ENCODE measurements at places on chromosomes 11 and 22. TPM values are rescaled to one million over a fixed set of nuclear protein-coding genes. Genes with fewer than 3 reads are reported as not detected.

GRCh38 chr11:6579681-6580080 lies 23.7 kb downstream of the RRP8 start:
- no peak for DNase-seq

DNA sequence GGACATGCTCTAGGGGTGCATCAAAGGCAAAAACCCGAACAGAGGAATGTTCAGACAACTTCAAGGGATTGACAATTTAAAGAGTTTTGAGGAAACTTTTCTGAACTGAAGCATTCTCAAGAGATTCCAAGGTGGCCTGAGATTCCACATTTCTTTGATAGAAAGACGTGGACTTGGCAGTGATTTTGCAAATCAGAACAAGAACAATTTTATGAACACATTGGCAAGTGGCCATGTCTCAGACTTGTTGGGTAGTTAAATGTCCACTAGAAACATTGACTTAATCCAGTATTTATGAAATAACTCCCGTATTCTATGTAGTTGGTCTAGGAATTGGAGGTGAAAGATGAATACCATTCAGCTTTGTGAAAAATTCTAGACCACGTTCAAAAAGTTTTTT lies 13.8 kb downstream of the NCAM1 start:
- DNase-seq = no peak

- no peak for DNase-seq
These were observed 51.9 kb downstream of the RBX1 start for GRCh38 chr22:41003066-41003465.

DNA sequence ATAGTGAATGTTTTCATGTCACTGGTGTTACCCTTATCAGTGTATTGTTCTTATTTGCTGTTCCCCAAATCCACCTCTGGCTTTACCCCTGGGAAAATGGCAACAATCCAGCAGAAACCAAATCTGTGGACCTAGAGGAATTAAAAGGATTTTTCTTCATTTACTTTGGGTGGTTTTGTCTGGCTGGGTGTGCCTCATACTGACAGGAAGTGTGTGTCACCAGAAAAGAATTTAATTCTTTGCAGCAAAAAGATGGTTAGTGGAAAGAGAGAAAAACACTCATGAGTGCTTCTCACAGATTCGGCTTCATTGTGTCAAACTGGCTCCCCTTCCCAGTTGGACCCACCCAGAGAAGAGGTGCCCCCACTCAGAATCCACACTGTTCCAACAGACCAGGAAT lies 38.9 kb downstream of the FZD4 start:
- DNase-seq = no peak

DNA sequence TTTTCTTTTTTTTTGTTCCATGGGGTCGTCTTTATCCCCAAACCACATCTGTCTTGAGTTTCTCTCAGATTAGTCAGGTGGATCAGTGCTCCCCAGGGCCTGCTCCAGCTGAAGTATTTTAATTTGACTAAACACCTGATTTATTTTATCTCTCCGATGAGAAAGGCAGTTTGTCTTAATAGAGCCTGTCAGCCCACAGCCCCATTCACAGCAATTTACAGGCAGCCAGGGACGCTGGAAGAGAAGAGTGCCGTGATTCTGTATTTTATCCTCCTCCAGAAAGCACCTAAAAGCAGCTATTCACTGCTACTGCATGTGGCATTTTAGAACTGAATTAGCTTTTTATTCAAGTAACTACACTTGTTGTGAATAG lies 164.5 kb downstream of the SOX6 start:
- no peak for DNase-seq

The DEPDC7 gene
- polyA plus RNA-seq = 0.37 TPM

- DNase-seq = no peak
These were observed 25.0 kb downstream of the ARRB1 start for GRCh38 chr11:75326439-75326810.

DNA sequence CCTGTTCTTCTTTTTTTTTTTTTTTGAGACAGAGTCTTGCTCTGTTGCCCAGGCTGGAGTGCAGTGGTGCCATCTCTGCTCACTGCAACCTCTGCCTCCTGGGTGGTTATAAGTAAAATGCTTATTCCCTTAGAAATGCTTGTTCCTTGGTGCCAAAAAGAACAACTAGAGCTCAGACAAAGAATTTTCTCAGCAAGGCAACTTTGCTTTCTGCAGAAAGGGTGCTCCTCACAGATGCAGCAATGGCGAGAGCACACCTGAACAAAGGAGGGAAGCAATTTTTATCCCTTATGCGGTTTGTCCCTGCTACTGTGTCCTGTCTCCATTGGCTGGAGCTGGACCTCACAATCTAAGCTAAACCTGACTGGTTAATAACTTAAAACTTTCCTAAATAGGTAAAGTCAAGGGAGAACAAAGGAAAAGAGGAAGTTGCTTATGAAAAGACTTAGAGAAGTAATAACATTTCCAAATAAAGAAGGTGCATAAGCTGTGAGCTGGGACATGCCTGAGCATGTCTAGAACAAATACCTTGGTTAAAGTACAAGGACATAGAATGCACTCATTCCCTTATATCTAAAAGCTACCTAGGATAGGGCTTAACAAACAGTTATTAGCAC lies 90.0 kb upstream of the PRR5 start:
- no peak for DNase-seq

GRCh38 chr11:115679945-115680344 lies 175.7 kb upstream of the CADM1 start:
- DNase-seq = no peak

DNA sequence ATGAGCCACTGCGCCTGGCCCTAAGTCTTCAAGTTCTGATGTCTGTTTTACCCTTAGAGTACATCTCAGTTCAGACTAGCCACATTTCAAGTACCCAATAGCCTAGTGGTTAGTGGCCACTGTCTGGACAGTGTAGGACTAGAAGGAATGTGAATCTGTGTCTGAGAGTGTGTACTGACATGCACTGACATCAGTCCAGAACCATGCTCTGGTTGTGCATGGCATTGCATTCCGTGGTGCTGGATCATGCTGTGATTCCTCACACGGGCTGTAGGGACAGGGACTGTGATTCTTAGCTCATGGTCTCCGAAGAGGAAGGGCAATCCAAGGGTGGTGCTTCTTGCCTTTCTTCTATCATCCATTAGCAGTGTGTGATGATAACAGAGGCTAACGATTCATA lies 41.1 kb downstream of the AMOTL1 start:
- no peak for DNase-seq

The CD3G gene
- polyA plus RNA-seq = 131 TPM

DNA sequence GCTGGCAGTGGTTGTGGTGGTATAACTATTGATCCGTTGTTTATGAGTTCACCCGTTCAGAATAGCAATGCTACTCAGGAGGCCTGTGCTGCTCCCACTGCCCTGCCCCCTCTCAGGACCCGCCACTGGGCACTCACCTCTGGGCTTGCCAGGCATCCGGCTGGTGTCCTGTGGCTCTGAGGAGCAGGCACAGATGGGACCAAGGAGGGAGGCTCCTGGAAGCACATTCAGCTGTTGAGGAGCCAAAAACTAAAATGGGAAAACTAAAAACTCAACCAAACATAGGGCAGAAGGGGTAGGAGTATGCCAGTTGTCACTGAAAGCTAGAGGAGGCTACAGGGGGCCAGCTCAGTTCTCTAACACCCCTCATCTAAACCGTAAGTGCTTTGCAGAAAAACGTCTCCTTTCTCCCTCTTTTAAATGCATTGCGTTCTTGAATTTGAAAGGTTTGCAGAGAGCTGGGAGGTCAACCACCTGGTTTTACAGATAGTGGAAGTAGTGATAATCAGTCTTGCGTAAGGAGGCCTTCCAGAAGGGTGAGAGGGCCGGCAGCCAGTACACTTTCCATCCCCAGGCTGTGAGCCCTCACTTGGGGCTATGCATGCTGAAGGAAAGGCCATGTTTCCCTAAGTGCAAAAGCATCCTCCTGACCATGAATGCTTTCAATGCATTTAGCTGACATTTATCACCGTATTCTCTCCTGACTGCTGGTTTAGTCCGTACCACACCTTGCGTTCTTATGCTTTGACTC lies 547.4 kb downstream of the NTM start:
- DNase-seq = no peak

GRCh38 chr11:30422447-30423278 lies 99.8 kb downstream of the ARL14EP start:
- no peak for DNase-seq

The TCN1 gene
- not detected for polyA plus RNA-seq

DNA sequence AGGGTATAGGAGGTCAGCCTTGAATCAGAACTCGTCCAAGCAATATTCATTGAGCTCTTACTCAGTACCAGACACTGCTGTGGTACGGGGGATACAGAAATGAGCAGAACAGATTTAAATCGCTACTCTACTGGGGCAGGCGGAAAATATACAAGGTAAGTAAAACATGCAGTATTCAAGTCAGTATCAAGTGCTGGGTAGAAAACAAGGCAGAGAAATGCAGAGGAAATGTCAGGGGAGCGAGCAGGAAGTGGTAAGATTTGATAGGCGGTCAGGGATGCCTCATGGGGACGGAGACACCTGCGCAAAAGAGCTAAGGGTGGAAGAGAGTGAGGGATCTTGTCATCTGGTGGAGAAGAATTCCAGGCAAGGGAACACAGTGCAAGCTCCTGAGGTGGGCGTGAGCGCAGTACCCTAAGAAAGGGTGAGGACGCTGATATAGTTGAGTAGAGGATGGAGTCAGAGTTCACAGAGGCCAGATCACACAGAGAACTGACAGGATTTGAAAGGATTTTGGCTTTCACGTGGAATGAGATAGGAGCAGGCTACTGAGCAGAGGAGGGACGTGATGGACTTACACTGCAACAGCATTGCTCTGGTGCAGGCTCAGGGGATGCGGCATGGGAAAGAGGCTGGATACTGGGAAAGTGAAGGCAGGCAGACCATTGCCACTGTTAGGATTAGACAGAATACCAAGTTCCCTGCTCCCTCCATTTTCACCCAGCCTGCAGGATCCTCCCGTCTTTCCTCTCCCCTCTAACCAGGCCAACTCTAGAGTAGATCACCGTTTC lies 35.8 kb downstream of the SC5D start:
- peak; percentile 60 for DNase-seq

DNA sequence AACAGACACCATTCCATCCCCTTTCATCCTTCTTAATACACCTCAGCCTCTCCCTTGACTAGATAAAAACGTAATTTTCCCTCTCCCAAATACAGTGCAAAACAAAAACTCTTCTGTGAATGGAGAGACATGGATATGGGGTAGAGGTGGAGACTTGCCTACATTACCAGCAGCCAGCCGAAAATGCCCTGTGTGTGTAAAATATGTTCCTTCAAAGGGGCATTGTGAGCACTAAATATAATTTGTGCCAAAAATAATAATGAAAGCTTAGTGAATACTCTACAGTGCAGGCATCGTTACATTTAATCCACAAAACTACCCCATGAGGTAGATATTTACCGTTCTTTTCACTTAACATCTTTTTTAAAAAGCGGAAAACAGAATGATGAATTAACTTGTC lies 1.0 kb upstream of the TRIM44 start:
- no peak for DNase-seq

The PGAP2 gene
- 18.6 TPM for polyA plus RNA-seq

- no peak for DNase-seq
These were observed 6.4 kb downstream of the DGKZ start for GRCh38 chr11:46353698-46354097.

DNA sequence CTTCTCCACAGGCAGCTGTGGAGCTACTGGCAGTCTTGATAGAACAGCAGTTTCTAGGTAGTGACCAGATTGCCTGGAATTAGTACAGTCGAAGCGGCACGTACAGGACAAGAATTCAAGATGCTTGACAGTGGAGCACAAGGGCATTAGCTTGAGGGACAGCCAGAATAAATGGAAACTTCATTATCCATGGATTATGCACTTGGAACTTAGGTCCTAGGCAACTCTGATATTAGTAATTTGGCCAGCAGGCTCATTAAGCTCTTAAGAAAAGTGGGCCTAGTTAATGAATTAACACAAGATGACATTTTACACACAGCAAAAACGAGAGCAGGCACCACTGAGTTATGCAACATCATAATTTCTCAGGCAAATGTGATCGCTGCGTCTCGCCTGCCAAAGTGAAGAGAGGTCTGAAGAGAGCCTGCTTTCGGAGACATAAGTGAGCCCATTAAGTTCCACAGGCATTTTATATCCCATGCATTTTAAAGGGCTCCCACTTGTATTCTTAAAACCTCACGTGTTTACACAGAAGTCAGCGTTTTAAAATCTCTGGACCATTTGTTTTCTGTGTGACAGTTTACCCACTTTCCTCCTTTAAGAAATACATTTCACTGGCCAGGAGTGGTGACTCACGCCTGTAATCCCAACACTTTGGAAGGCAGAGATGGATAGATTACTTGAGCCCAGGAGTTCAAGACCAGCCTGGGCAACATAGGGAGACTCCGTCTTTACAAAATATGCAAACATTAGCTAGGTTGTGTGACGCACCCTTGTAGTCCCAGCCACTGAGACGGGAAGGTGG lies 66.2 kb downstream of the COMMD9 start:
- no peak for DNase-seq

The RBM4 gene
- polyA plus RNA-seq = 231 TPM

GRCh38 chr11:71255323-71255722 lies 2.9 kb upstream of the SHANK2 start:
- no peak for DNase-seq

GRCh38 chr11:126863294-126863997 lies 137.1 kb downstream of the KIRREL3 start:
- DNase-seq = no peak

GRCh38 chr11:78168539-78169477 lies 19.6 kb downstream of the KCTD21 start:
- no peak for DNase-seq

DNA sequence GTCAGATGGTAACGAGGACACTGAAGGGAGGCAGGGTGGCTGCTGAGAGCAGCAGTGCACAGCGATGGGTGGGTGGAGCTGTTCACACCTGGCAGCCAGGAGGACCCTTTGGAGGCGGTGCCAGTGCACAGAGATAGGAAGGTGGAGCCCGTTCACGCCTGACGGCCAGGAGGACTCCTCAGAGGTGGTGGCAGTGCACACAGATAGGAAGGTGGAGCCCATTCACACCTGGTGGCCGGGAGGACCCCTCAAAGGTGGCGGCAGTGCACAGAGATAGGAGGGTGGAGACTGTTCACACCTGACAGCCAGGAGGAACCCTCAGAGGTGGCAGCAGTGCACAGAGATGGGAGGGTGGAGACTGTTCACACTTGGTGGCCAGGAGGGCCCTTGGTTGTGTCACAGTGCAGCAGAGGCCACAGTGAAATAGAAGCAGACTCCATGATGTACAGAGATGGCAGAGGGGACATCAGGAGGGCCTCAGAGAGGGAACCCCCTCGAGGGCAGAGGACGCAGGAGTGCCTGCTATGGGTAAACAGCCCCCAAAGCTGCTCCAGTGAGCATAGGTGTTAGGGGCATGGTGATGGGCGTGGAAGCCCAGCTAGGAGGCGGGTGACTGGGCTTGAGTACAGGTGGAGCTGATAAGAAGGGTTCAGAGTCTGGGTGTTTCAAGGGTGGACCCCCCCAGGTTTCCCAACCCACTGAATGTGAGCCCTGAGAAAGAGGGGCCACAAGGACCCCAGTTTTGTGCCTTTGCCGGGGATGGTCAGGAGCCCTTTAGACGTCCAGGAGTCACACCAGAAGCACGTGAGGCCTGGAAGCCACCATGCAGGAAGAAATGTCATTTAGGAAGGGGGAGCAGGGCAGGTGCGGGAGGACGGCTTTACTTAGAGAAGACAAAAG lies 566.7 kb downstream of the BRD1 start:
- DNase-seq = no peak

DNA sequence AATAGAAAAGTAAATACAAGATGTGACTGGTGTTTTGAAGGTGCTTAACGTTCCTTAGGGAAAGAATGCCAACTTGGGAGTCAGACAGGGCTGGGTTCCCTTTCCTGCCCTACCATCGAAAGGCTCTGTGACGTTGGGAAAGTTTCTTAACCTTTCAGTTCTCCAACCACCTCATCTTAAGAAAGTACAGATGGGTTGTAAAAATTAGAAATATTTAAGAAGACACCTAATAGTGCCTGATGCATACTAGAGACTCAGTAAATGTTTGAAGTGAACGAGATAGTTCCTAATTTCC lies 1.1 kb downstream of the GTPBP1 start:
- no peak for DNase-seq

- no peak for DNase-seq
These were observed 6.8 kb upstream of the CAT start for GRCh38 chr11:34431979-34432378.

Data from CD4-positive, alpha-beta memory T cell (primary cell).